ENCODE measurements at places on chromosomes 16 and 17. TPM values are rescaled to one million over a fixed set of nuclear protein-coding genes. Genes with fewer than 3 reads are reported as not detected.

The GFER gene
- 40.1 TPM for total RNA-seq

The RNF227 gene
- 1.1 TPM for total RNA-seq

The SLC2A4 gene
- total RNA-seq = 0.13 TPM

The FAM171A2 gene
- total RNA-seq = 4.1 TPM

The ABCA6 gene
- total RNA-seq = not detected

The ZG16B gene
- total RNA-seq = 0.92 TPM

The KRT34 gene
- total RNA-seq = 0.35 TPM

The CCDC154 gene
- total RNA-seq = 0.52 TPM

The CTNS gene
- 14.5 TPM for total RNA-seq

The OR4D1 gene
- 0.03 TPM for total RNA-seq

The NHERF1 gene
- total RNA-seq = 47.9 TPM

The C16orf92 gene
- not detected for total RNA-seq

The NUP93 gene
- total RNA-seq = 99.7 TPM

The TRPV3 gene
- 0.37 TPM for total RNA-seq

The CCL5 gene
- 1.7 TPM for total RNA-seq

The HBQ1 gene
- total RNA-seq = 6.6 TPM

The SHBG gene
- 0.69 TPM for total RNA-seq

The ABCA8 gene
- total RNA-seq = 0.44 TPM

The C17orf78 gene
- total RNA-seq = not detected

The SLC47A2 gene
- total RNA-seq = 0.14 TPM

The FBXW10 gene
- 0.96 TPM for total RNA-seq

The ESRP2 gene
- 0.05 TPM for total RNA-seq

The ARHGAP23 gene
- 48.7 TPM for total RNA-seq

The ATAD5 gene
- 4.3 TPM for total RNA-seq

The RAP1GAP2 gene
- total RNA-seq = 18.7 TPM

The PLA2G10 gene
- 0.30 TPM for total RNA-seq

The TEKT1 gene
- not detected for total RNA-seq

The ABCA9 gene
- not detected for total RNA-seq

The NPW gene
- 1.5 TPM for total RNA-seq

The SLFN12L gene
- not detected for total RNA-seq

The KPNB1 gene
- 452 TPM for total RNA-seq

The ZG16 gene
- not detected for total RNA-seq

The ABCC3 gene
- total RNA-seq = 122 TPM

The NUPR1 gene
- total RNA-seq = 15.2 TPM

The NEUROD2 gene
- total RNA-seq = not detected

The MMP25 gene
- total RNA-seq = 0.67 TPM

The EMP2 gene
- total RNA-seq = 21.5 TPM

The TPSD1 gene
- 0.03 TPM for total RNA-seq

The TPPP3 gene
- total RNA-seq = 11.2 TPM

Data from A549 treated with CpdA at 1 μM for 4 hours (cell line).